ENCODE measurements at places on chromosomes 12 and 14.

DNA sequence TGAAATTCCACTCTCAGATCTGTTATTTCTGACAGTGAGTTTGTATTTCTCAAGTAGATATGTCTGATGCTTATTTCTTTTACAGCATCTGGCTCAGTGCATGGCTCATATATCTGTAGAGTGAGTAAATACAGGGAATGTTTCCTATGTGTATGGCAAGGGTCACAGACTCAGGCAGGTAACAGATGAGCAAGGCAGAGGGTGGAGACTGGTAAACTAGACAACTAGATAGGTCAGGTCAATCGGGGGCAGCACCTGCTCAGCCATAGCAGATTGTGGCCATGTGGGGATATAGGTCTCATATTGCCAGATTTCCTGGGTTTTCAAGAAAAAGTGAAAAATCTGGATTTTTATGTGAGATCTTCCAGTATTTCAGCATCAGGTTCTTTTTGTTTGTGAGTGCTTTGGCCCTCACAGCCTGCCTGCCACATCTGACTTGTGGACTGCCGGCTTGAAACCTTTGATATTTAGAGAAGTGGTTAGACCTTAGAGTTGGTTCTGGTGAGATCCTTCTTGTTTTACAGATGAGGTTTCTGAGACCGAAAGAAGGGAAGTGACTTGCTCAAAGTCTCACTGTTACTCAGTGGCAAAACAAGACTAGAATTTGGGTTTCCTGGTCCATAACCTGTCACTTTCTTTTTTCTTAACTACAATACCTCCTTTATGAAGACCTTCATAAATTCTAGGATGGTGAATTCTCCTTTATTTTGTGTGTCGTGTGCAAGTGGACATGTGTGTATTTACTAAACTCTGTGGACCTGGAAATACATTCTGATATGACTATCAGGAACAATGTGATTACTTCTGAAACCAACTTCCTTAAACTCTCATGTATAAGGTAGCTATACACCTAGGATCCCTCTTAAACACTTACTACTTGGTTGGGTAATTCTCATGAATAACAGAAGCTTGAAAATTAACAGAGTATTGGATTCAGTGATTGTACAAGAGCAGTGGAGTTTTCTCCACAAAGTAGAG lies 34.4 kb downstream of the PROX2 start:
- no peak for DNase-seq

- DNase-seq = no peak
Observed at GRCh38 chr12:102061096-102061559, 663 bp downstream of the WASHC3 start.

DNA sequence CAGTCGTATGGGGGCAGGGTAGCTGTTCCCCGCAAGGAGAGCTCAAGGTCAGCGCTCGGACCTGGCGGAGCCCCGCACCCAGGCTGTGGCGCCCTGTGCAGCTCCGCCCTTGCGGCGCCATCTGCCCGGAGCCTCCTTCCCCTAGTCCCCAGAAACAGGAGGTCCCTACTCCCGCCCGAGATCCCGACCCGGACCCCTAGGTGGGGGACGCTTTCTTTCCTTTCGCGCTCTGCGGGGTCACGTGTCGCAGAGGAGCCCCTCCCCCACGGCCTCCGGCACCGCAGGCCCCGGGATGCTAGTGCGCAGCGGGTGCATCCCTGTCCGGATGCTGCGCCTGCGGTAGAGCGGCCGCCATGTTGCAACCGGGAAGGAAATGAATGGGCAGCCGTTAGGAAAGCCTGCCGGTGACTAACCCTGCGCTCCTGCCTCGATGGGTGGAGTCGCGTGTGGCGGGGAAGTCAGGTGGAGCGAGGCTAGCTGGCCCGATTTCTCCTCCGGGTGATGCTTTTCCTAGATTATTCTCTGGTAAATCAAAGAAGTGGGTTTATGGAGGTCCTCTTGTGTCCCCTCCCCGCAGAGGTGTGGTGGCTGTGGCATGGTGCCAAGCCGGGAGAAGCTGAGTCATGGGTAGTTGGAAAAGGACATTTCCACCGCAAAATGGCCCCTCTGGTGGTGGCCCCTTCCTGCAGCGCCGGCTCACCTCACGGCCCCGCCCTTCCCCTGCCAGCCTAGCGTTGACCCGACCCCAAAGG lies 804 bp downstream of the GAPDH start:
- DNase-seq = peak; percentile 83

DNA sequence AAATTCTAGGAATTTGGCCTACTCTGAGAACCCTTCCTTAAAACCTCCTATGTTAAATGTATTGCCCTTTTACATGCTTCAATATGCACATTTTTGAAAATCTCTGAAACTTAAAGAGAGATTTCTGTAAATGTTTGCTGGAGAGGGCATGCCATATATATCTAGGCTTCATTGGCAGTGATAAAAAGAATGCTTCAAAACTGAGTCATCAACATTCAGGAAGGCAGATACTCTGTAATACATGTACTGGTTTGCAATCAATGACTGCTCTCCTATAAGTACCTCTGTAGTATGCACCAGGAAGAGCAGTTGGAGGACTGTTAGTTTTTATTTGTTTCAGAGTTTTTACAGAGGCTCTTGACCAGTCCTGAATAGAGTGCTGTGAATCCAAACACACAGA lies 739.9 kb downstream of the SLC16A7 start:
- no peak for DNase-seq

DNA sequence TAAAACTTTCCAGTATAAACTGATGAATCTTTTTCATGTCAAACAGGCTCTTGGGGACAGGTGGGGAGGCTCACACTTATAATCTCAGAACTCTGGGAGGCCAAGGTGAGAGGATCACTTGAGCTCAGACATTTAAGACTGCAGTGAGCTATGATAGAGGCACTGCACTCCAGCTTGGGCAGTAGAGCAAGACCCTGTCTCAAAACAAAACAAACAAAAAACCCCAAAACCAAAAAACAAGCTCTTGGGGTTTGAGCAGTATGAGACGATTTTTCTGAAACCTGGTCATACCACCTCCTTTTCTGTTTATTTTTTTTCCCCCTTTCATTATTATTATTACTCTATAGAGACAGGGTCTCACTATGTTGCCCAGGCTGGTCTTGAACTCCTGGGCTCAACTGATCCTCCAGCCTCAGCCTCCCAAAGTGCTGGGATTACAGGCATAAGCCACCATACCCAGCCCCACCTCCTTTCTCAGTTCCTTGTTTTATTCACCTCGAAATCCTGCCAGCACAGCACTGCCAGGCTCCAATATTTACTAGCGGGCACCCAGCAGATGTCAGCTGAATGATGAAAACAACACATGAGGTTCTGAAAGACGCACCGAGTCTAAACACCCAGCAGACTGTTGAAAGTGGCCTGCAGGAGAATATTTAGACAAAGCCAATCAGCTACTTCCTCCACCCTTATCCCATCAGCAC lies 19.5 kb upstream of the CDK17 start:
- no peak for DNase-seq

DNA sequence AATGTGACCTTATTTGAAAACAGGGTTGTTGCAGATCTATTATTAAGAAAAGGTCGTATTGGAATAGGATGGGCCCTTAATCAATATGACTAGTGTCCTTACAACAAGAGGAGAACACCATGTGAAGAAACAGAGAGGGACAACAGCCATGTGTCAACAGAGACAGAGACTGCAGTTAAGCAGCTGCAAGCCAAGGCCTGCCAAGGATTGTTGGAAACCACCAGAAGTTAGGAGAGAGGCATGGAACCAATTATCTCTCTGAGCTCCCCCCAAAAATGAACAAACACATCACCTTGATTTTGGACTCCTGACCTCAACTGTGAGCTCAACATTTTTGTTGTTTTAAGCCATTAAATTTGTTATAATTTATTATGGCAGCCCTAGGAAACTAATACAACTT lies 214.6 kb upstream of the PRKD1 start:
- no peak for DNase-seq

GRCh38 chr12:47507221-47507620 lies 198.6 kb downstream of the RPAP3 start:
- DNase-seq = no peak

GRCh38 chr14:31127690-31128089 lies 79.9 kb downstream of the HECTD1 start:
- DNase-seq = no peak

- DNase-seq = no peak
Observed at GRCh38 chr12:114483996-114484395, 78.1 kb upstream of the TBX5 start.

DNA sequence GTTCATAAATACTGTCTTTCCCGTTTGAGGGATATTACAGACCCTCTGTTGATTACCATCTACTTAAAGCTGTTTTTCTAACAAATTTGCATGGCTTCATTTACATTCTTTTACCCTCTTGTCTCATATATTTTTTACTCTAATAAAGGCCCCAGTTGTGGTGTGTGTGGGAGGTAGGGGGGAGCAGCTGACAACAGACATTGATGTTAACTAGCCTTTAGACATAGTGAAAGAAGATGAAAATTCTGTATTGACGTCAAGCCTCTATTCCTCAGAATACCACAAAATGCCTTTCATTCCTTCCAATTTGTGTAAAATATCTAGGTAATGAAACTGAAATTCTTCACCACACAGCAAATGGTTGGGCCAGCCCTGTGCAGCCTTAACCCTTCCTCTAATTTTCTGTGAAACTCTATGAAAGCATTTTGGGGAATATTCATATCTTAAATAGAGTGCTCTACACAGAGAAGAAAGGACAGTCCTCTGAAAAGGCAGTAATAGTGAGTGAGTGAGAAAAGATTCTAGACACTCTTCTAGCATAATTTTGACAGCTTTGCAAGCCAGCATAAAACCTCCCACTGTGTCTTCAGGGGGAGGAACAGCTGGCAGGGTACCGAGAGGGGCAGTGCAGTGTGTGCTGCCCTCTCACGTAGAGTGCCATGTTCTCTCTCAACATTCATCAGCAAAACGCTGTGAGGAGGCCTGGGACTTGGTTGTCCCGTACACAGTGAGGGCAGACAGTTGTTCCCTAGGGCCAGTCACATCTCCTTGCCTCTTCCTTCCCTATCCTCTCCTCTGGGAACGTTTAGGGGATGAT lies 20.1 kb upstream of the CERS5 start:
- DNase-seq = no peak

DNA sequence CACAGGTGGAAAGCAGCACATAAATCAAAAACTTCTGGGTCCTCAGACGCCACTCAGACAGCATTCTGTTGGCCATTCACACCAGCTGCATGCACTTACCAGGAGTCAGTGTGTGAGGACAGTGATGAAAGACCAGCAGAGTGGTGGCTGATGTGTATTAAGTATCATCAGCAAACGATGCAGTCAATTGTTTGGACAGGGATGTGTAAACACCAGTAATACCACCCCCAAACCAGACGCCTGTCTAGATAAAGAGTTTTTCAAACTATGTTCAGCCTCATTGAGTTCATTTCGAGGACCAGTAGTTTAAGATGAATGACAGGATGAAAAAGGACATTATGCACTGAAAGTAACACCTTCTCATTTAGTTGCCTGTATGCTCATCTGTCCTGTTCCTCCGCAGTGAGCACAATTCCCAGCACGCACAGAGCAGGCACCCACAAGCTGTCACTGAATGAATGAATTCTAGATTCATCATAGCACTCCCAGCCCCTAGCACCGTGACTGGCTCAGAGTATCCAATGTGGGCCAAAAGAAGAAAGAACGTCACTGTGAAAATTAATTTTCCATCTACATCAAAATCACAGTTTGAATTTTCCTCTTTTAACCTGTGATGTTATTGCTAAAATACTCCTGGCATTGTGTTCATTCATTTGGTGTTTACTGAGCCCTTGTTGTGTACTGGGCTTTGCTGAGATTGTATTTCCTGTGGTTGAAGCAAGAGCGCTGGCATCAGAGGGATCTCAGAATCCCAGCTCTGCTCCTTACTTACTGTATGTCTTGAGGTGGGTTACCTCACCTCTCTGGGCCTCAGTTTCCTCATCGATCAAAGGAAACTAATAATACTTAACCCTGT lies 124.8 kb upstream of the NOS1 start:
- DNase-seq = no peak

DNA sequence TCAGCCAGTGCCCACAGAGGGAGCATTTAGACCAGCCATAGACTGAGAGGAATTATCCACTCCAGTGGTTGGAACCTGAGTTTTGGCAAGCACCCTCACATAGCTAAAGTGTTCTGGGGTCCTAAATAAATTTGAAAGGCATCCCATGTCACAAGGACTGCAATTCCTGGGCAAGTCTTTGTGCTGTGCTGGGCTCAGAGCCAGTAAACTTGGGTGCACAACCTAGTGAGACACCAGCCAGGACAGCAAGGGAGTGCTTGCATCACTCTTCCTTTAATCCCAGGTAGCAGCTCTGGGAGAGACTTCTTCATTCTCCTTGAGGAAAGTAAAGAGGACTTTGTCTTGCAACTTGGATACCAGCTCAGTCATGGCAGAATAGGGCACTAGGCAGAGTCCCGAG lies 142.0 kb upstream of the FSCB start:
- DNase-seq = no peak

GRCh38 chr12:113030875-113031525 lies 25.5 kb upstream of the DTX1 start:
- DNase-seq = no peak

DNA sequence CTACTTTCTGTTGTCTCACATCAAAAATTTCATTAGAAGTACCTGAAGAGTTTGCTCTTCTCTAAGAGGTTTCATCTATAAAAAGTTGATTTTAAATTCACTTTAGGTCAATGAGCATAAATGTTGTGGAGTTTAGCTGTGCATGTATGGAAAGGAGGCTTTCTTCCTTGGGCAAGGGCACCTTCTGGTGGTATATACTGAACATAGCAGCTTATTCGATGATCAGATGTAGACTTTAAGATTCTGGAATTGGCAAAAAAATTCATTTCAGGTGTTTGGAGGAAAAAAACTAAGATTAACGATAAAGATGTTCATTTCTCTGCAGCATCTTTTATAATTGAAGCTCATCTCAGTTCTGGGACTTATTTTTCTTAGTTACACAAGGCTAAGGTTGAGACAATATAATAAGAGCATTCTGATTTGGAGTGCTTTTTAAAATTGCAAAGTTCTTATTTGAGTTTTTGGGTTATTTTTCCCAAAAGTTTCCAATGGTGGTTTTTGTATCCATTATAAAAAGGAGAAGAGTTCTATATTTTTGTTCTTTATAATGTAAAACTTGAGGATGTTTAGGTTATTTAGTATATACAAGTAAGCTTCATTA lies 46.8 kb downstream of the TMEM117 start:
- no peak for DNase-seq

DNA sequence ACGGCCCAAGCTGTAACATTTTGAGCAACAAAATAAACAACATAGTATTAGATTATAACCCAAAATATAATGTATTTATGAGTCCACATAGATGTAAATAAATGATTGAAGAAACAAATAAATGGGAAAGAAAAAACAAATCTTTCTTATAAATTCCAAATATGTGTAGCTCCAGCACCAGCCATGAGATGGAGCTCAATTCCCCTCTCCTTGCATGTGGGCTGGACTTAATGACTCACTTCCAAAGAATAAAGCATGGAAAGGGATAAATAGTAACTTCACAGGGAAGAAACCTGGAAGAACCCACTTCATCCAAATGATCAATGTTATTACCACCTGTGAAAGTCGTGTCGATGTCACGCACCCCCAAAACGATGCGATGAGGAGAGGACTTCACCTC lies 158.8 kb downstream of the RPAP3 start:
- DNase-seq = no peak
